ENCODE measurements at places on chromosomes 6 and 20. TPM values are rescaled to one million over a fixed set of nuclear protein-coding genes. Genes with fewer than 3 reads are reported as not detected.

Gene CDS2
- 37.5 TPM for total RNA-seq

Gene OR2B6
- not detected for total RNA-seq

Gene HAO1
- total RNA-seq = not detected

Gene TREML2
- 8.9 TPM for total RNA-seq

Gene KIAA1755
- total RNA-seq = not detected

Gene CBLN4
- total RNA-seq = not detected

DNA sequence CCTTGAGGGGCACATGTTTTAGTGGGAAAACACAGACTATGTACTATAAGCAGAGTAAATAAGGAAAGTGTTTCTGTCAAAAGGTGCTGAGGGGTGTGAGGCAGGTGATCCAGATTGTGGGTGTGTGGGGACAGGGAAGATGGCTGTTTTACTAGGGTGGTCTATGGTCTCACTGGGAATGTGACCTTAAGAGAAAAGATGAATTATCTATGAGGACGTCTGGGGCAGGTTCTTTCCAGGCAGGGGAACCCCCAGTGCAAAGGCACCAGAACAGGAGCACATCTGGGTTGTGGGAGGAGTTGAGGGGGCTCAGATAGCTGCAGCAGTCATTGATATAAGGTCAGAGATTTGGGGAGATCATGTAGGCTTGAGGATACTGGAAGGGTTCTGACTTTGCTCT lies 18.2 kb upstream of the POLR1H start:
- H3K36me3 ChIP-seq = peaks cover 7% of the 10 kb centered on the region
- DNase-seq = no peak
- no peak overlapping the region for H3K27ac ChIP-seq

DNA sequence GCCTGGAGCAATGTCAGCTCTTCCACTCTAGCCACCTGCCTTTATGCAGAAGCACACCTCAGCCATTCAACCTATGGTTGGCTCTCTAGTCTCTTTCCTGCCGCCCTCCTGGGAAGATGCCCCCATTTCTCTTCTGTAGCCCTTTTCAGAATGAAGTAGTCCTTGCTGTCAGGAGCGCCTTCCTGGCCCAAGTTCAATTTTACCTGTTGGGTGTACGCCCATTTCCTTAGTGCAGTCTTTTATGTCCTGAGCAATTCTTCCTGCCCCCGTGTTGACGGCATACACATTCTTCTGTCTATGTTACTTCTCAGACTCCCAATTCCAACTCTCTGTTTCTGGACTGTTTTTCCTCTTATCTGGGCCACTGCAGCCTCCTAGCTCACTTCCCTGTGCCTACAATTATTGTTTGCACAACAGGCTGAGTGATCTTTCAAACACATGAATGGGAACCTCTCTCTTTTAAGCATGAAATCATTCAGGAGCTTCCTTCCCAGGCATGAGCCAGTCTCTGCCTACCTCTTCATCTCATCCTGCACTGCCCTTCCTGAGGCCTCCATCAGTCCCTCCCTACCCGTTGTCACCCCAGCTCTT lies 389.2 kb downstream of the CD83 start:
- H3K36me3 ChIP-seq = no peaks in the 10 kb centered on the region
- no peak overlapping the region for H3K27ac ChIP-seq
- H3K27me3 ChIP-seq = no peaks in the 10 kb centered on the region
- H3K4me3 ChIP-seq = no peak overlapping the region
- peaks cover 7% of the 10 kb centered on the region for H3K4me1 ChIP-seq

- peaks cover 57% of the 10 kb centered on the region for H3K36me3 ChIP-seq
- peaks cover 52% of the 10 kb centered on the region for H3K4me1 ChIP-seq
- DNase-seq = no peak
- no peaks in the 10 kb centered on the region for H3K27me3 ChIP-seq
- no peak overlapping the region for H3K4me3 ChIP-seq
- H3K27ac ChIP-seq = peak overlapping the region; percentile 65
Measured at GRCh38 chr20:1371830-1372539, 20.9 kb downstream of the FKBP1A start.

GRCh38 chr6:44704240-44705150 lies 317.0 kb downstream of the CDC5L start:
- no peaks in the 10 kb centered on the region for H3K27me3 ChIP-seq
- H3K36me3 ChIP-seq = peaks cover 6% of the 10 kb centered on the region
- peak overlapping the region; percentile 9 for H3K27ac ChIP-seq
- no peak overlapping the region for H3K4me3 ChIP-seq

GRCh38 chr20:56808117-56808725 lies 179.1 kb downstream of the TFAP2C start:
- no peak for DNase-seq
- no peak overlapping the region for H3K4me3 ChIP-seq
- no peaks in the 10 kb centered on the region for H3K36me3 ChIP-seq
- H3K4me1 ChIP-seq = no peaks in the 10 kb centered on the region
- no peak overlapping the region for H3K27ac ChIP-seq

Data from activated naive CD8-positive, alpha-beta T cell treated with anti-CD3 and anti-CD28 coated beads for 36 hours (primary cell).